ENCODE measurements at places on chromosomes 4 and X. TPM values are rescaled to one million over a fixed set of nuclear protein-coding genes. Genes with fewer than 3 reads are reported as not detected.
A peak's percentile ranks its signal among the peaks of the same experiment; 100 is the strongest.

GRCh38 chr4:100421361-100421978, 96.4 kb downstream of the EMCN start:
- H3K36me3 ChIP-seq: peaks cover 2% of the 10 kb centered on the region
- H3K4me3 ChIP-seq: no peak overlapping the region
- H3K27ac ChIP-seq: no peak overlapping the region

DNA sequence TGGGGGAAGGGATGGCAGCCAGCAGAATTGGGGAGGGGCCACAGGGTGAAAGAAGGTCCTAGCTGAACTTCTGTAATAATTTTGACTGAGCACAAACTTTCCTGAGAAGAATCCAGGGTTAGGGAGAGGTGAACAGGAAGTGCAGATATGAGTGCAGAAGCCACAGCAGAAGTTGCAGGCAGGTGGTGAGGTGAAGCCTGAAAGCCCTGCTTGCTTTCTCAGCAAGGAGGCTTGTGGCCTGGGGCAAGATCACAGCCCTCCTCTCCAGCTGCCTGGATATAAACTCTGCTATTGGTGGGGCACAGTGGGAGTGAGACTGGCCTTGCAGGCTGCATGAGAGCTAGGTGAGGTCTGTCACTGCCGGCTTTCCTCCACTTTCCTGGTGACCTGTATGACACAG, 44.1 kb upstream of the UPRT start:
- no peak for DNase-seq
- no peak overlapping the region for H3K4me3 ChIP-seq
- no peaks in the 10 kb centered on the region for H3K27me3 ChIP-seq
- H3K27ac ChIP-seq: no peak overlapping the region
- no peaks in the 10 kb centered on the region for H3K36me3 ChIP-seq

GRCh38 chr4:102390438-102390837, 45.2 kb upstream of the SLC39A8 start:
- H3K4me1 ChIP-seq: no peaks in the 10 kb centered on the region
- H3K36me3 ChIP-seq: no peaks in the 10 kb centered on the region
- H3K27me3 ChIP-seq: no peaks in the 10 kb centered on the region
- DNase-seq: no peak
- no peak overlapping the region for H3K4me3 ChIP-seq
- no peak overlapping the region for H3K27ac ChIP-seq

GRCh38 chrX:94662689-94663088, 988.7 kb downstream of the FAM133A start:
- no peak overlapping the region for H3K27ac ChIP-seq
- no peaks in the 10 kb centered on the region for H3K4me1 ChIP-seq
- DNase-seq: no peak
- no peaks in the 10 kb centered on the region for H3K27me3 ChIP-seq

DNA sequence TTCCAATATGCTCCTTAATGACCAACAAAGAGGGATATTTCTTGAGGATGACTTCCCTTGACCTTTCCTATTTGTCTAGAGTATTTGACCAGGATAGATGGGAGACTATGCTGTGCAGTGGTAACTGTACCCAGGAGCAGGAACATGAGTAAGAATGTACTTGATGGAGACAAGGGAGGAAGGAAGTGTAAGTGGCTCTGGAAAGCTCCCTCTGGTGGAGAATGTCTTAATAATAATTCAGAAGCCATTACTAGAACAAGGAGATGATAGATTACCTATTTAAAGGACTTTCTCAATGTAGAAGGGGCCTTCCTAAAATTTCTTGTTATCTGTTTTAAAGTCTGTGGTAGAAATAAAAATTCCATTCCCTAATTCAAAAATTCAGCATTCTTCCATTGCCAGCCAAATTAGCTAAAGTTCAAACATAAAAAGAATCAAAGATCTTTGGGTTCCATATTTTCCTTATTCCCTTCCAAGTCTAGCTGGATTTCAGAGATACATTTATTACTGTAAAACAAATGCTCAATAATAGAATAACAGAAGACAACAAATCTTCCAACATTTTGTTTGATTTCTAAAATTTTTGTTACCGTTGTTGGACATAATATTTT, 83.8 kb downstream of the GRID2 start:
- no peak overlapping the region for H3K27ac ChIP-seq
- no peaks in the 10 kb centered on the region for H3K36me3 ChIP-seq
- no peak overlapping the region for H3K4me3 ChIP-seq

GRCh38 chr4:52789774-52790173, 38.5 kb upstream of the ERVMER34-1 start:
- H3K27me3 ChIP-seq: no peaks in the 10 kb centered on the region
- H3K27ac ChIP-seq: no peak overlapping the region
- no peaks in the 10 kb centered on the region for H3K36me3 ChIP-seq
- H3K4me3 ChIP-seq: no peak overlapping the region
- DNase-seq: no peak

- H3K4me1 ChIP-seq: no peaks in the 10 kb centered on the region
- DNase-seq: no peak
- H3K27ac ChIP-seq: no peak overlapping the region
- H3K27me3 ChIP-seq: no peaks in the 10 kb centered on the region
- no peaks in the 10 kb centered on the region for H3K36me3 ChIP-seq
- no peak overlapping the region for H3K4me3 ChIP-seq
Observed at GRCh38 chrX:16250296-16250695, 83.0 kb downstream of the MAGEB17 start.

- no peak overlapping the region for H3K27ac ChIP-seq
- no peaks in the 10 kb centered on the region for H3K27me3 ChIP-seq
- H3K4me1 ChIP-seq: no peaks in the 10 kb centered on the region
- no peak for DNase-seq
- no peaks in the 10 kb centered on the region for H3K36me3 ChIP-seq
- H3K4me3 ChIP-seq: no peak overlapping the region
Observed at GRCh38 chr4:142248946-142249345, 597.2 kb downstream of the INPP4B start.

Gene AFF2
- total RNA-seq: 7.3 TPM

DNA sequence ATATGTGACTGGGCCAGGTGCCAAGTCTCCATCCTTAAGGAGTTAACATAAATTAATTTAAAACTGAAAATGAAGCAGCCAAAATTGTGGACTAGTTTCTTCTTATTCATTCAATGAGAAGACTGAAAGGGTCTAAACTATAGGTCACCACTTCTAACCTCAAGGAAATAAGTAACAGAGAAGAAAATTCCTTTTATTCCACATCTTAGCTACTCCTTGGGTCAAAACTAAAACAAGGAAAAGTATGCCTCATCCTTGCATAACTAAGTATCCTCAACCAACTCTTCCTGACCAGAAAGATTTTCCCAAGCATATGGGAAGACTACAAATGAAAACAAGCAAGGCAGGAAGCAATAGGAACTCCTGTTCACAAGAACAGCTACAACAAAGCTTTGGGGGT, 71.2 kb downstream of the ZNF827 start:
- no peak for DNase-seq
- no peaks in the 10 kb centered on the region for H3K36me3 ChIP-seq
- no peaks in the 10 kb centered on the region for H3K4me1 ChIP-seq

DNA sequence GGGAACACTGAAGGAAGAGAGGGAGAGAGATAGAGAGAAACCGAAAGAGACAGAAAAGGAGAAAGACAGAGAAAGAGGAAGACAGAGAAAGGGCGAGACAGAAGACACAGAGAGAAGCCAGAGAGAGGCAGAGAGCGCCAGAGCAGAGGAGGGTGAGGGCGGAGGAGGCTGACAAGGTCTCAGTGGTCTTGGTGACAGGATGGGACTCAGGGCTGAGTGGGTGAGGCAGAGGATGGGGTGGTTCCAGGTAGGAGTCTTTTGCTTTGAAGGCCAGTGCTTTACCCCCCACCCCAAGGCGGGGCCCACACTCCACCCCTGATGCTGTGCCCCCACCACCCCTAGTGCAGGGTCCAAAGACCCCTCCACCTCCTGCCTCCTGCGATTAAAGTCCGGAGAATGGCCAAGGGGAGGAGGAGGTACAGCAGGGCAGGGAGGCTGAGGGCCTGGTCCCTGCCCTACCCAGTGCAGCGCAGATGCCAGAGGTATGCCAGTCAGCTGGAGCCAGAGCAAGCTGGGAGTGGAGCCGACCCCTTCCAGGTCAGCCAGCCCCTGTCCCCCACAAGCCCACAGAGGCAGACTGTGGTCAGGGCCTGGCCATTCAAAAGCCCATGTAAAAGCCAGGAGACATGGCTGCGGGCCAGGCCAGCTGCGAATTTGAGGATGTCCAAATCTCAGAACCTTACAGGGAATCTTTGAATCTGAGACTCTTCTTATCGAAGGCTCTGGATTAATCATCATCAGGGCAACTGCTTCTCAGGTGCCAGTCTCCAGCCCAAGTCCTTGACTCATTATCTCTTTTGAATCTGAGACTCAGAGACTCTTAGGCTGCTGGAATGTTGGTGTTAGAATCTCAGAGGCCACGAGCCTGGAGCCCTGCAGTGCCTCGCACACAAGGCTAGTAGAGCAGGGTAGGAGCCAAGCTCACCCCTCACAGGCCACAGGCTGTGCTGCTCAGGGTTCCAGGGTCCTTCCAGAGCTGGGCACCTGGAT, 758 bp downstream of the IQSEC2 start:
- peak overlapping the region; percentile 41 for H3K4me3 ChIP-seq
- H3K27me3 ChIP-seq: no peaks in the 10 kb centered on the region
- no peaks in the 10 kb centered on the region for H3K36me3 ChIP-seq

GRCh38 chr4:108045687-108046024, 56.0 kb downstream of the HADH start:
- peak; percentile 65 for DNase-seq
- H3K27me3 ChIP-seq: no peaks in the 10 kb centered on the region
- H3K4me1 ChIP-seq: peaks cover 4% of the 10 kb centered on the region
- no peaks in the 10 kb centered on the region for H3K36me3 ChIP-seq
- no peak overlapping the region for H3K27ac ChIP-seq
- no peak overlapping the region for H3K4me3 ChIP-seq

GRCh38 chr4:145535202-145535601, 53.5 kb downstream of the SMAD1 start:
- no peak overlapping the region for H3K4me3 ChIP-seq
- H3K27ac ChIP-seq: no peak overlapping the region
- no peak for DNase-seq
- no peaks in the 10 kb centered on the region for H3K27me3 ChIP-seq

- H3K27ac ChIP-seq: no peak overlapping the region
- H3K4me1 ChIP-seq: no peaks in the 10 kb centered on the region
- H3K4me3 ChIP-seq: no peak overlapping the region
- DNase-seq: no peak
- H3K27me3 ChIP-seq: no peaks in the 10 kb centered on the region
- no peaks in the 10 kb centered on the region for H3K36me3 ChIP-seq
Observed at GRCh38 chr4:106481801-106482200, 113.2 kb upstream of the GIMD1 start.

GRCh38 chrX:20547611-20548051, 280.9 kb upstream of the RPS6KA3 start:
- no peak for DNase-seq
- no peaks in the 10 kb centered on the region for H3K36me3 ChIP-seq

Gene MAGEB17
- not detected for total RNA-seq

GRCh38 chrX:7184816-7185215, 36.9 kb upstream of the PUDP start:
- no peak overlapping the region for H3K4me3 ChIP-seq
- no peak overlapping the region for H3K27ac ChIP-seq
- no peak for DNase-seq
- H3K4me1 ChIP-seq: no peaks in the 10 kb centered on the region
- no peaks in the 10 kb centered on the region for H3K27me3 ChIP-seq

GRCh38 chrX:16188687-16189086, 21.4 kb downstream of the MAGEB17 start:
- H3K4me1 ChIP-seq: no peaks in the 10 kb centered on the region
- H3K36me3 ChIP-seq: no peaks in the 10 kb centered on the region
- H3K27me3 ChIP-seq: no peaks in the 10 kb centered on the region
- DNase-seq: no peak
- H3K4me3 ChIP-seq: no peak overlapping the region

GRCh38 chr4:114200026-114200425, 220.6 kb upstream of the ARSJ start:
- no peak for DNase-seq
- H3K27ac ChIP-seq: no peak overlapping the region
- no peaks in the 10 kb centered on the region for H3K4me1 ChIP-seq
- H3K27me3 ChIP-seq: no peaks in the 10 kb centered on the region

Gene LRCH2
- 2.9 TPM for total RNA-seq

- no peaks in the 10 kb centered on the region for H3K36me3 ChIP-seq
- DNase-seq: peak; percentile 72
- no peak overlapping the region for H3K27ac ChIP-seq
- H3K27me3 ChIP-seq: peaks cover 3% of the 10 kb centered on the region
Observed at GRCh38 chr4:110621328-110621812, 1.5 kb downstream of the PITX2 start.

GRCh38 chr4:108954880-108955279, 192.0 kb upstream of the ETNPPL start:
- no peaks in the 10 kb centered on the region for H3K4me1 ChIP-seq
- no peak for DNase-seq

DNA sequence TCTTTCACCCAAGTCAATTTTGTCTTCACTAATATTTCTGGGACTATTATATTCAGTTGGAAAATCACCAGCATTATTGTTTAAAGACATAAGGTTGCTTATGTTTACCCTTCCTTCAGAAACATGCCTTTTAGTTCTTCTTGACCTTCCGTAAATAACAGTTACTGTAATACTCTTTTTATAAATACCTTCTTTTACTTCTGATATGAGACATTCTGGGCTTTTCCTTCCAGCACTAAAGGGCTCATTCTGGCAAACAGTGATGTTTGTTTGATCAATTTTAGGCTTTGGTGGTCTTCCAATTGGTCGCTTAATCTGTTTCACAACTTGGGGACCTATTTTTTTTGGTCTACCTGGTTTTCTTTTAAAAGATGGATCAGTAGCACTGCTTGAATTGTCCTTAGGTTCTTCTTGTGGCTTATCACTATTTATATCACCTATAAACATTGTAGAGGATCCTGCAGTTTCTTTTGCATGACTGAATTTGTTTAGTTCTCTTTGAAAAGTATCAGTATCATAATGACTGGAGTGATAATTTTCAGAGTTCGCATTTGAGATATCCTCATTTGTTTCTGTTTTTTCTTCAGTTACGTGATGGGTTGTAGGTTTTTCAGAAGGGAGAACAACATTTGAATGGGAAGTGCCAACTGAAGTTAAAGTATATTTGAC, 64.8 kb downstream of the NCAPG start:
- H3K4me3 ChIP-seq: no peak overlapping the region
- no peaks in the 10 kb centered on the region for H3K36me3 ChIP-seq
- H3K27me3 ChIP-seq: no peaks in the 10 kb centered on the region
- no peak for DNase-seq

- H3K4me3 ChIP-seq: no peak overlapping the region
- no peak overlapping the region for H3K27ac ChIP-seq
- H3K36me3 ChIP-seq: peaks cover 3% of the 10 kb centered on the region
- DNase-seq: no peak
Observed at GRCh38 chr4:17915439-17915838, 104.7 kb downstream of the NCAPG start.

GRCh38 chr4:137804906-137805495, 272.7 kb upstream of the PCDH18 start:
- H3K4me3 ChIP-seq: no peak overlapping the region
- no peak overlapping the region for H3K27ac ChIP-seq
- no peaks in the 10 kb centered on the region for H3K4me1 ChIP-seq
- no peaks in the 10 kb centered on the region for H3K36me3 ChIP-seq
- DNase-seq: no peak

Gene TSPYL2
- total RNA-seq: 47.3 TPM

DNA sequence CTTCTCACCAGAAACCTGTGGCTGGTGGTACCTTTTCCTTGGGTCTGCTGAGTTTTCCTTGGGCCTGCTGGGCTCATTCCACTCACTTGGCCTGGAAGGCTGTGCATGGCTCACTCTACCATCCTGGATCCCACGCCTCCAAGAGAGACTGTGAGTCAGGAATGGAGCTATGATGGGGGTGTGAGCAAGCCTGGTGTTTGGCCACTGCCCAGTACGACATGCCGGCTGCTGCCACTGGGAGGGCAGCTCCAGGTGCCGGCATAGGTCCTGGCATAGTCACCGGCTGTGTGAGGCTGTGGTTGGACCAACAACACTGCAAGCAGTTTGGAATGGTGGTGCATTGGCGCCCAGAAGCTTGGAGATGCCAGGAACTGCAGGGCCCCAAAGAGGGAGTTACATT, 721.7 kb downstream of the PCDH18 start:
- no peak overlapping the region for H3K4me3 ChIP-seq
- H3K27ac ChIP-seq: no peak overlapping the region
- no peak for DNase-seq
